Endothelial cell (in vitro differentiated cells): ENCODE measurements at places on chromosomes 5 and 9.

DNA sequence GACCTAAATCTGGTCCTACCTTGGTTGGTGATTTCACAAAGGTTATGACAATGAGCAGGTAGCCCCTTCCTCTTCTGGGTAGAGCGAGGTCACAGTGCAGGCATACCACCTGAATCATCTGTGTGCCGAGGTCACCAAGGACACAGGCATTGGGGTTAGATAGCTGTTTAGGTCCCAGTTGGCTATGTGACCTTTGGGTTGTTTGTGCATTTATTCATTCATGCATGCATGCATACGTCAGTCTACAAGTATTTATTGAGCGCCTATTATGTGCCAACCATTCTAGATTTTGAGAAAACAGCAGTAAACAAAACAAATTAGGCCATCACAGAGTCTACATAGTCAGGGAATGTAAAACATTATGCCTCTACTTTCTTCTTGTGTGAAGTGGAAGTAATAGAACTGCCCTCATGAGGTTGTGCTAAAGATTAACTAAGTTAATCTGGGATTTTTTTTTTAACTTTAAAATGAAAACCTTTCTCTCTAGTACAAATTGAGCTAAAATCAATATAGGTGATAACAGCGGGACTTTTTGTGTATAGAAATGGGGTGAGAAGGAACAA lies 104.7 kb upstream of the SLC12A2 start:
- no peaks in the 10 kb centered on the region for H3K27me3 ChIP-seq
- no peak overlapping the region for H3K4me3 ChIP-seq
- no peak overlapping the region for H3K27ac ChIP-seq
- no peaks in the 10 kb centered on the region for H3K36me3 ChIP-seq
- DNase-seq: no peak

GRCh38 chr5:56900858-56901578 lies 8.4 kb upstream of the SETD9 start:
- DNase-seq: peak; percentile 55
- H3K27ac ChIP-seq: no peak overlapping the region
- H3K4me1 ChIP-seq: no peaks in the 10 kb centered on the region

DNA sequence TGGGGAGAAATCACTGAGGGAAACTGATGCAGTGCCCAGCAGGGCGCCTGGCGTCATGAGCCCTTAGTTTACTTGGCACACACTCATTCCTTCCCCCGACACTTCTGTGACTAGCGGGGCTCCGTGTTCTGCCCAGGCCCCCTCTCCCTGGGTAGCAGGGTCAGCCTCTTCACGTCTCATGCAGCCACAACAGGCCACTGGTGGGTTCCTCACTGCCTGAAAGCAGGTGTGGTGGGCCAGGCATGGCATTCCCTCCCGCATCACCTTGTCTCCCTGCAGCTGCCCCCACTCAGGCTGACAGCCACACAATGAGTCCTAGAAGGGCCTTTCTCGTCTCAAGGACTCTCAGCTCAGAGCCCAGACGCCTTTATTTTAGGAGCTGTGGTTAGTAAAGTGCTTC lies 51.1 kb upstream of the CPLX2 start:
- H3K36me3 ChIP-seq: no peaks in the 10 kb centered on the region
- no peak overlapping the region for H3K4me3 ChIP-seq
- no peaks in the 10 kb centered on the region for H3K4me1 ChIP-seq
- H3K27me3 ChIP-seq: peaks cover 11% of the 10 kb centered on the region
- H3K27ac ChIP-seq: no peak overlapping the region

DNA sequence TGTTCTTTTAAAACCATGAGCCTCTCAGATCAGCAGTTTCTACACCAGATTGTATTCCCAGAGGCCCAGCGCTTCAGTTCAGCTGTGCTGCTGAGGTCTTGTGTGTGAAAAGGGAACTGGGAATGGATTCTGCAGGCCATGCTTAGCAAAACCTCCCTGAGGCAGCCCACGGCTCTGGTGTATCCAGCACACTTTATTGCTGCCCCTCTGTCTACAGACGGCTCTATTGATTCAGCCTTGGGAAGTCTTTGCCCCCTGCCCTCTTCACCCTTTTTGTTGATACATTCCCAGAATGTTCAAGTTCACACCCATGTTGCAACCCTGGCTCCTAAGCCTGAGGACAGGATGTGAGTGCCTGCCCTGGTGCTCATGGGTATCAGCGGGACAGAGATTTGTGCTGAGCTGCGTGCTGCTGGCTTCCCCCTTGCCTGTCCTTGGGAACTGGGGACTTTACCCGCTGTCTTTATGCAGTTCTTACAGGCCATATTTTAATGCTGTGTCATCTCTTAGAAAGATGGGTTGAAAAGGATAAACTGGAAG lies 37.3 kb downstream of the ARHGAP26 start:
- H3K4me3 ChIP-seq: no peak overlapping the region
- peaks cover 31% of the 10 kb centered on the region for H3K4me1 ChIP-seq
- peaks cover 2% of the 10 kb centered on the region for H3K27me3 ChIP-seq
- DNase-seq: no peak

- H3K4me1 ChIP-seq: no peaks in the 10 kb centered on the region
- no peaks in the 10 kb centered on the region for H3K27me3 ChIP-seq
- DNase-seq: no peak
- no peak overlapping the region for H3K4me3 ChIP-seq
Measured at GRCh38 chr5:45686620-45687019, 9.6 kb downstream of the HCN1 start.

GRCh38 chr9:93031629-93032430 lies 26.7 kb upstream of the SUSD3 start:
- no peak for DNase-seq
- peaks cover 10% of the 10 kb centered on the region for H3K4me1 ChIP-seq
- no peak overlapping the region for H3K4me3 ChIP-seq
- peaks cover 10% of the 10 kb centered on the region for H3K27me3 ChIP-seq

GRCh38 chr9:98886691-98887229 lies 56.9 kb upstream of the COL15A1 start:
- H3K27ac ChIP-seq: no peak overlapping the region
- H3K4me3 ChIP-seq: no peak overlapping the region
- no peak for DNase-seq
- H3K36me3 ChIP-seq: no peaks in the 10 kb centered on the region
- peaks cover 8% of the 10 kb centered on the region for H3K27me3 ChIP-seq

DNA sequence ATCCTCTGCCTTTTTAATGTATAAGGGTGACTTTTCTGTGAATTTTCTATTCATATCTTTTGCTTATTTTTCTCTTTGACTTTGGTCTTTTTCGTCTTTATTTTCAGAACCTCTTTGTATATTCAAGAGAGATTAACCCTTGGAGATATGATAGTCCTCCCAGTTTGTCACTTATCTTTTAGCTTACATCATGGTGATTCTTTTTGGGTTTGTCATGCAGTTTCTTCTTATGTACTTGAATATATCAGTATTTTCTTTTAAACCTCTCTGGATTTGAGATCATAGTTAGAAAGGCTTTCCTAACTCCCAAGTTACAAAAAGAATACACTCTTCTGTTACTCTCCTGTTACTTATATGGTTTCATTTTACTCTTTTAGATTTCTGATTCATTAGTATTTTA lies 27.5 kb upstream of the GPR21 start:
- H3K36me3 ChIP-seq: no peaks in the 10 kb centered on the region
- peaks cover 2% of the 10 kb centered on the region for H3K27me3 ChIP-seq
- H3K4me1 ChIP-seq: peaks cover 16% of the 10 kb centered on the region

DNA sequence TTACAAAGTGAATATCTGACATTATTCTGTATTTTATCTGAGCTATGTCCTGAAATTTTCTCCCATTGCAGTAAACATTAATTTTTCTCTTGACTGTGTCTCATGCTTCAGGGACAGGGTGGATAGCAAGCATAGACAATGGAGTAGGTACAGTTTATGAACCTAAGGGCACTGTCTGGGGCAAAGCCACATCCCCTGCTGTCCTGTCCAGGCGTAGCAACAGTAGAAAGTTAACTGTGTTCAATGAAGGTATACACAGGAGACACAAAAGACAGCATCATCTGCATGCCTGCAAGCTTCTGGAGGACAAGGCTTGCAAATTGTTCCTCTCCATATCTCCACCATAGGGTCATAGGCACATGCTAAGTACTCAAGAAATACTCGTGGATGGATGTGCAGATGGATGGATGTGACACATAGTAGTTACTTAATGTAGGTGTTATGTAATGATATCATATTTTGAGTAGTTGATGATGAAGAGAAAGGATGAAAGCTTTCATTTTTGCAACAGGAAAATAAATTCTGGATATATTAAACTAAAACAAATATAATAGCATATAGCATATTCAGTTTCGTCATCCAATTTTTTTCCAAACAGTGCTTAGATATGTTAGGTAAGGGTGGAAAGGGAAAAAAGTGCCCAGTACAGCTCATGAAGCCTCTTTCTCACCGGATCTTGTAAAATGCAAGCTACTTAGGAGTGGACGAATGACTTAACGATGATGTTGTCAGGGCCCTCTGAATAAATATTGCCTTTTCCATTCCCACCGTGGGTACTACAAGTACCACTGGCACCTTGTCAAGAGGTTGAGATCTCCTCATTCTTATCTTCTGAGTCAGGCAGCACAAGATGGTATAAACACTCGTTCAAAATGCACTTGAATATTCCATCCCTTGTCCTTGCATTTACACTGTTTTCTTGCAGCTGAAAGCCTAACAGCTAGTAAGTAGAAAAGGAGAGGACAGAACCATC lies 19.9 kb upstream of the ZSWIM6 start:
- H3K27ac ChIP-seq: no peak overlapping the region
- peaks cover 2% of the 10 kb centered on the region for H3K27me3 ChIP-seq
- H3K4me1 ChIP-seq: peaks cover 7% of the 10 kb centered on the region
- H3K36me3 ChIP-seq: no peaks in the 10 kb centered on the region

DNA sequence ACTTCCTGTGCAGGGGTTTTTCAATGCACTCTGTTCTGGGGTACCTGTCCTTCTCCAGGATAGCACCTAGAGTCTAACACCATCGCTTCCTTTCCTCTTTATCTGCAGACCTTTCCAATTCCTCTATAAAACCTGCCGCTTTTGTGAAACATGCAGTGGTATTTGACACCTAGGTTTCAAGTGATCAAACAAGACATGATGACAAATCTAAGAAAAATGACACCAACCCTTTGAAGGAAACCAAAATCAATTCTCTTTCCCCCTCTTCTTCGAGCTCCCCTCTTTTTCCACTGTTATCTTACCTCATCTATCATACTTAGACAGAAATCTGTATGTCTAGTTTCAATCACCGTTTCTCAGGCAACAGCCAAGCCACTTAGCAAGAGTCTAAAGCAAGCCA lies 25.6 kb upstream of the RANBP17 start:
- peaks cover 2% of the 10 kb centered on the region for H3K4me1 ChIP-seq
- H3K27ac ChIP-seq: no peak overlapping the region
- H3K27me3 ChIP-seq: peaks cover 1% of the 10 kb centered on the region
- H3K36me3 ChIP-seq: no peaks in the 10 kb centered on the region

- H3K4me1 ChIP-seq: peaks cover 3% of the 10 kb centered on the region
- no peaks in the 10 kb centered on the region for H3K36me3 ChIP-seq
- H3K27me3 ChIP-seq: no peaks in the 10 kb centered on the region
- no peak overlapping the region for H3K4me3 ChIP-seq
Measured at GRCh38 chr5:68542207-68542606, 326.7 kb downstream of the PIK3R1 start.

DNA sequence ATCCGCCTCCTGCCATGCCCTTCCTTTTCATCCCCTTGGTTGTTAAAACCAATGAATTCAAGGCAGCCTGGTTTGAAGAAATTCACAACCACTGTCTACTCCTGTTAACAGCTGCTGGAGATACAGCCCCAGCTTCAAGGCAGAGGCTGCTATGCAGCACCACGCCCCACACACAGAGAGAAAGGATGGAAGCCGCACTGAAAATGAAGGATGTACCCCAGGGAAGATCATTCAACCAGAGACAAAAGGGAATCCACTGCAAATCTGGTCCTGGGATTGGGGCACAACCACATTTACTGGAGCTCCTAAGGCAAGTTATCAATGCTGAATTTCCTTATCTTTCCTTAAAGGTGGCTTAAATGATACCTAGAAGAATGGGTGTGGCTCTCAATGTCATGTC lies 58.7 kb downstream of the DPYSL3 start:
- peaks cover 30% of the 10 kb centered on the region for H3K4me1 ChIP-seq
- H3K36me3 ChIP-seq: no peaks in the 10 kb centered on the region
- H3K27ac ChIP-seq: no peak overlapping the region
- DNase-seq: no peak
- H3K4me3 ChIP-seq: no peak overlapping the region
- peaks cover 7% of the 10 kb centered on the region for H3K27me3 ChIP-seq
